ENCODE measurements at places on chromosomes 1 and 21.
A peak's percentile ranks its signal among the peaks of the same experiment; 100 is the strongest.

DNA sequence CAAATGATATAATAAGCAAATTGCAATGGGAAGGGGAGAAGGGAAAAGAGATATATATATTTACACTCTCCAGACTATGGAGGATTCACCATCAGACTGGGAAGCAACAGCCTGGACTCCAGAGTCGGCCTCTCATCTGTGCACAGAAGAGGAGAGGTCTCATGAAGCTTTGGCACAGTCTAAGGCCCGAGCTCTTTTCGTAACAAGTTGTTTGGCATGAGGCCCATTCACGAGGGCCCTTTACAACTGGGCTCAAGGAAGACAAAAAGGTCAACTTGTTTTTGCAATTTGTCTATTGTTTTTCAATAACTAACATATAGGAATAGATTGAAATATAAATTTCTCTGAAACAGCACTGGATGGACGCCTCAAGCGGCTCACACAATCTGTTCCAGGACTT is 66.7 kb upstream of the AJAP1 start:
- no peak for DNase-seq

DNA sequence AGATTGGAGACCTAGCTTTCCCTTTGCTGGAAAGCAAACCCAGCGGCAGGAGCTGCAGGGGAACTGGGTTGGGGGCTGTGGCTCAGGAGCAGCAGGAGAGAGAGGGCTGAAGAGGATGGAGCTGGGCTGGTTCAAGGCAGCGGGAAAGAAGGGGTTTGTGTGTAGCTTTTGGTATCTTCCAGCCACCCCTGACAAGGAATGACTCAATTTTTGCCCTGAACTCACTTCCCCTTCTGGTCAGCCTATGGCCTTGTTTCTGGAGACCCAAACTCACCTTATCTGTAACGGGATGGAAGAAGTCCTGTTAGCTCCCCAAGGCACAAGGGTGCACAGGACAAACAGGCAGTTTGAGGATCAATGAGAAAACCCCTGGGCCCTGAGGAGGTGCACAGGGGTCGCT is 13.1 kb downstream of the C1orf115 start:
- no peak for DNase-seq

GRCh38 chr1:210151052-210151672 is 81.4 kb upstream of the SERTAD4 start:
- no peak for DNase-seq

GRCh38 chr1:214552174-214552608 is 789 bp upstream of the PTPN14 start:
- peak; percentile 89 for DNase-seq

DNA sequence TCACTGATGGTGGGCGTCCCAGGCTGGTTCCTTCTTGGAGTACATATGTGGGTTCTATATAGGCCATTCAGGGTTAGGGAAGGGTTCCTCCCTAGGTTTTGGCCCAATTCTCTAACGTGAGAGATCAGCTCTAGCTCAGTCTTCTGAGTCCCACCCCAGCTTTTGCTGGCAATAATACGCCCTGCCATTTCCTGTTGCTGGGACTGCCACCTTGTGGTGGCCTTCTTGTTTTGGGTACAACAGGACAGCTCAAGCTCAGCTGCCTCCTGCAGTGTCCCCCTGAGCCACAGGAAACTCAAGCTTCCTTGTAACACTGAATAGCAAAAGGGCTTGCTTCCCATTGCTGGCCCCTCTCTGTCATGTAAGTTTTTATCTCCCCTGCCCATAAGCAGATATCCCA is 77.8 kb downstream of the BACH1 start:
- DNase-seq, result no peak

DNA sequence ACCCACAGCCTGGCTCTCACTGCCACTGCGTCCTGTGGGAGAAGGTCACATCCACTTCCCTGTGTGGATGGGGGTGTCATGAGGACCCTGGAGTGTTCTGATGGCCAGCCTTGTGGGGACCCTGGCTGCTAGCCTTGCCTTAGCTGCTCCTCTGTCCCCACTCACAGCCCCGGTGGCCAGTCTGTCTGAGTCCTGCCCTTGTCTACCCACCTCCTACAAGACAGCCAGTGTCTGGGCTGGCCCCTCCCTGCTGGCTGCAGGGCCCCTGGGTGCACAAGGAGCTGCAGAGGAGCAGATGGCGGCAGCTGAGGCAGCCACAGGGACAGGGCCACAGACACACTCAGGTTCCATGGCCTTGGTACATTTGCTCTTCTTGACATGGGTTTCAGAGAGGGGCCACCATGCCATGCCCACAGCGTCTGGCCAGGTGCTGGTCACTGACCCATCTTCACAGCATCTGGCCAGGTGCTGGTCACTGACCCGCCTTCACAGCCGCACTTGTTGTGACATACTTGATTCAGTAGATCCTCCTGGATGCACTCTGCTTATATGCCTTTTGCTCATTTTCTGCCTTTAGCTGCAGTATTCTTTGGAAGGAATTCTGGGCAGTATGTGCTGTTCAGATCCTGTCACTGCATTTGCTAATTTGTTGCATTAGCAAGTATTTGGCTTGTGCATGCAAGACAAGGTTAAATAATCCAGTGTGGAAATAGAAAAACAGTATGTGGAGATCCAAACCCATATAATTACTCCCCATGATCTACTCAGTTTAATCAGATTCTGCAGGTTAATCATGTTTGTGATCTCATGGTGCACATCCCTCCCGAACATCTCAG is 157.8 kb downstream of the PCBP3 start:
- DNase-seq, result no peak

- DNase-seq, result no peak
Observed at GRCh38 chr1:205008896-205009295, 34.1 kb upstream of the CNTN2 start.

GRCh38 chr1:74579425-74579824 is 67.0 kb upstream of the LRRC53 start:
- no peak for DNase-seq

DNA sequence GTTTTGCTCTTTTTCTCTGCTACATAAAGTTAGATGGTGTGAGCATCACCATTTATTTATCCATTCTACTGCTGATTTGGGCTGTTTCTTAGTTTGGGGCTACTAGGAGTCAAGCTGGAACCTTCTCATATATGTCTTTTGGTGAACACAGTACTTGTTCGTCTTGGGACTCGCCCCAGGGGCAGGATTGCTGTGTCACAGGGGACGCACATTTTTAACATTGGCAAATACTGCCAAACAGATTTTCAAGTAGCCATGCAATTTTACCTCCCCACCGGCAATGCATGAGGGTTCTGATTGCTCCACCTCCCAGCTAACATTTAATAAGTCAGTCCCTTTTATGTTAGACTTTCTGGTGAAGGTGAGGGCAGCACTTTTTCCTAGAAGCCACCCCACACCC is 7.5 kb upstream of the IFFO2 start:
- DNase-seq, result no peak

DNA sequence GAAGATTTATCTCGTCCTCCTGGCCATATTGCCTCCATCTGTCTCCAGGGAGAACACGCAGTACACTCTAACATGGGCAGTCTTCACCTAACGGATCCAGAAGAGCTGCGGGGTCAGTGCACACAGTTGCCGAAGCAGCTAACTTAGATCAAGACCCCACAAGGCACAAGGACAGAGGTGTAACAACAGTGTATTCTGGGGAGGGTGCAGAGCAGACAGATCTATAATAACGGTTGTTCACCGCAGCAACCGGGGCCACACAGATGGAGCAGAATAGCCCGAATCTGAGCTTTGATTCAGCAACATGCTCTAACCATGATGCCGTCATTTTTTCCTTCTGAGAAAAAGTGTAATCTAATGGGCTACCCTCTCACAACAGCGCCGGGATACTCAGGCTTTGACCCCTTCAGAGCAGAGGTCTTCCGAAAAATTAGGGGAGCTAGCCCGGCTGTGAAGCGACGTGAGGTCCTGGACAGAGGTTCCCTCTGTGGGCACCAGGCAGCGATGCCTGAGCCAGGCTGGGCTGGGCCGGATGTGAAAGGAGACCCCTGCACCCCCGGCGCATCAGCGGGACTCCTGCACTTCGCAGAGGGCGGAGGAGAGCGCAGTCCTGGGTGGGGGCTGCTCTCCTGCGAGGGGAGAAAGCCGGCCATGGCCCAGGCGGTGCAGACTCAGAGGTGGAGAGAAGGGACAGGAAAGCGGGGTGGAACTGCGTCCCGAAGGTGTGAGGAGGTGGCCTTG is 57.5 kb downstream of the BCL9 start:
- DNase-seq, result no peak

DNA sequence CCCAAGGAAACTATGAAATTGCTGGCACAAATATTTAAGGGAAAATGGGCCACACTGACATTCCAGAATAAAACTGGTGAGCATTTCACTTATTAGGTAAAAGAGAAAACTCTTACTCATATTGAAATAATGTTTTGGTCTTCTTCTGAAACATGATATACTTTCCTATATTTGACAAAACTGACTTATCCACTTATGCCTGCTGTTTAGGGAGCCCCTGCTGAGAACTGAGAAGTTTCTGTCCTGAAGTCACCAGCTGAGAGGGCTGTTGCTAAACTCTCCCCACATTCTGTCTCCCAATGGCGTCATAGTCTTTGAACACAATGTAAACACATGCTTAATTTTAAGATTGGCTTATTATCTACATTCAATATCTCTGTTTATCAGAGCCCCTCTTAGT is 46.8 kb upstream of the ZC3H11B start:
- no peak for DNase-seq

DNA sequence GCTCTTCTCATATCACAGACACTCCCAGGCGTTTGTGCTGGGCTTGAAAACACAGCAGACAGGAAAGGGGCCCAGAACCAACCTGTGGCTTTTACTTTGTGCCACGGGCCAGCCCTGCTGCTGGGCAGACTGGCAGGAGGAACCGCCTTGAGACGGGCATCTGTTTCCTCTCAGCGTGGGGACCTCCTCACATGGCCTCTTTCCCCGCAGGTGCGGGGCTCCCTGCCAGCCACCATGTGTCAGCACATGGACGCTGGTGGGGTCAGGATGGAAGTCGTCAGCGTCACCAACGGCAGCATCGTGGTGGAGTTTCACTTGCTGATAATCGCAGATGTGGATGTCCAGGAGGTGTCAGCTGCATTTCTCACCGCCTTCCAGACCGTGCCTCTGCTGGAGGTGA is 47.8 kb downstream of the UMODL1 start:
- DNase-seq, result no peak

DNA sequence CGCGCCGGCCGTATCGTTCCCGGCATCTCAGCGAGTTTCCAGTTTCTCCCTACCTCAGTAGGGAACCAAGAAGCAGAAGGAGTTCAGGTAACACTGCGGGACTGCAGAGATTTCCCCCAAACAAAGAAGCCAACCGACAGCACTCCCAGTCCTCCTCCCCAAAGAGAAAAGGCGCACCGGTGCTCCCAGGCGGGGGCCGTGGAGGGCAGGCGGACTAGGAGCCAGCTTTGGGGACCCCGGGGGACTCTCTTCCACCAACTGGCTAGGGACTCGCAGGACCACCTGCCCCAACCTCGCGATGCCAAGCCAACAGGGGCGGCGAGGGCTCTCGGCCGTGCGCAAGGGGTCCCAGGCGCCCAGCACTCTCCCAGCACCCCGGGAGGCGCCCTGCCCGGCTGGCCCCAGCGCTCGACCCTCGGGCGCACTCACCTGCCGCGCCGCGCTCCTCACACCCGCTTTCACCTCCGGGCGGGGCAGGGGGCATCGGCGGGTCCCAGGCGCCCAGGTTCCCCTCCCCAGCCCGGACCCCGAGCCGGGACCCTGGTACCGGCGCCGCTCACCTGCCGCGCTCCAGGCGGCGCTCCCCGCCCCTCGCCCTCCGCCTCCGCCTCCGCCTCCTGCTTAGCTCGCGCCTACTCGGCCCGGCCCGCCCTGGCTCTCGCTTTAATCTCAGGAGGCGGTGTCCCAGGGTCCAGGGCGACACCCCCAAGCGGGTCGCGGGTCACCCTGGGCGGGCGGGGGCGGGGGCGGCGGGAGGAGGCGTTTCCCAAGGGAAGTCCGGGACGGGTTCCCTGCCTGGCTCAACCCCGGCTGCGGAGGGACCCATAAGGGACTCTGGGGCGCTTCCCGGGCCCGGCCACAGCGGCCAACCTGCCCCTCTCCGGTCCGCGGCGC is at the start of gene TMPRSS2:
Gene TMPRSS2 (minus strand): TSS at position 638 of the 894 bp plus-strand sequence. CDS start 10,025 bp downstream, outside the sequence.
- no peak for DNase-seq

- DNase-seq, result no peak
Observed at GRCh38 chr1:173888749-173889148, 20.6 kb downstream of the ZBTB37 start.

DNA sequence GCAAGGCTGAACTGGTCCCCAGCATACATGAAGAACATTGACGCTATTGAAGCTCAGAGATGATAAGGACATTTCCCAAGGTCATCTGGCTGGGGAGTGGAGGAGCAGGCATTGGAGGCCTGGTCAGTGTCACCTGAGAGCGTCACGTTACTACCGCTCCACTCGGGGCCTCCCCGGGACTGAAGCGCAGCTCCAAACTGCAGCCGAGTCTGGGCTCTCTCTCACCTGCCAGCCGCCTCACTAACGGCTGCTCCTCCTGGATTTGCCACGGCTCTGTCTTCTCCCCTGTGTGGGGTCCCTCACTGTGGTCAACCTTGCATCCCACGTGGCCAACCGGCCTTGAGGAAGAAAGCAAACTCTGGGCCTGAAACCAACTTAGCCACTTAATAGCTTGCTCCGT is 111.3 kb downstream of the ADSS2 start:
- no peak for DNase-seq

DNA sequence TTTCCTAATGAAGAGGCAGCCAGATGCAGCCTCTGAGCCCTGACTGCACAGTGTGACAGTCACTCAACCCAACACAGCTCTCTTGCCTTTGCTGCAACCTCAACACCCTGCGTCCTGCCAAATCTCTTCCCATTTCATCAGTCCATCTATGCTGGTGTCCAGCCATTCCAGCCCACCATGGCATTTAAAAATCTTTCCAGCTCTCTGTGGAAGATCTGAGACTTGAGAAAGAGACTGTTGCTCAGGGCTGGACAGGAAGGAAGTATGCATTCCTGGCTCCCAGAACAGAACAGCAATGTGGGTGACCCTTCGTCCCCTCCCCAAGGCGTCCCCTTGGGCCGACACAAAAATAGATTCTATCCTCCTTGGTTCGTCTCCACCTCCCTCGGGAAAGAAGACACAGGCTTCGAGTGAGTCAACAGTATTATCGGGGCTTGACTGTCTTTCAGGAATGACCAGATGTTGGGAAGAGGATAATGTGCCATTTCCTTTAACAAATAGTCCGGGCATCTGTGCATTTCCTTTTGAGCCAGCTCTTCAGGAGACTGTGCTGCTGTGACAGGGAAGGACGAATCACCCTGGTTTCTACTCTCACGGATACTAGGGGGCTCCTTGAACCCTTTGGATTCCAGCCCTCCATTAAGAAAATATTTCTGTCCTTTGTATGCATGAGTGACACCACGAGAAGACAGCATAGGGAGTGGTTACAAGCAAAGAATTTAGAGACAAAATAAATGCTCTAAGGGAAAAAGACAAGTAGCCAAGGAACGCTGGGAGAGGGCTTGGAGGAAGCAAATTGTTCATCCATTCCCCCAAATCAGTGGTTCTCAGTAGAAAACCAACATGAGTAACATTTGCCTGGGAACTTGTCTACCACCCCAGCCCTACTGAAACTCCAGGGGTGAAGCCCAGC is 111.4 kb upstream of the CDC42BPA start:
- no peak for DNase-seq

DNA sequence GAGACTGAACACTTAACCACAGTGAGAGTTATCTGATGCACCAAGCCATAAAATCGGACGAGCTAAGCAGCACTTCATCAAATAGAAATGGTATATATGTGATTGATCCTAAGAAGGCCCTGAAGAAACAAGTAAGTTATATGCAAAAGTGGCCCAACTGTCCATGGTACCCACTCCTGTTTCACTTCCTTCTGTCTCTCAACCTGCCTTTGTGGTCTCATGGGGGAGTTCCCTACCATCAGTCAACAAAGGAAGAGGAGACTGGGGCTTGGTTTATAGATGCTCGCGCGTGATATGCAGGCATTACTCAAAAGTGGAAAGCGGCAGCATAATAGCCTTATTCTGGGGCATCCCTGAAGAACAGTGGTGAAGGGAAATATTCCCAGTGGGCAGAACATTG is 543.9 kb upstream of the ADGRL4 start:
- no peak for DNase-seq
